Natural killer cell (primary cell): ENCODE measurements at places on chromosomes 16 and 17. TPM values are rescaled to one million over a fixed set of nuclear protein-coding genes. Genes with fewer than 3 reads are reported as not detected.

KRT36 gene
- not detected for total RNA-seq

CHD3 gene
- 215 TPM for total RNA-seq

DNAAF8 gene
- total RNA-seq = 0.54 TPM

CCL7 gene
- not detected for total RNA-seq

GPR179 gene
- not detected for total RNA-seq

TVP23A gene
- not detected for total RNA-seq

CACNA1G gene
- not detected for total RNA-seq

TMC7 gene
- not detected for total RNA-seq

PARN gene
- total RNA-seq = 44.3 TPM

SHBG gene
- total RNA-seq = not detected

TEKT5 gene
- not detected for total RNA-seq

KRTAP4-1 gene
- total RNA-seq = not detected

CTF1 gene
- 0.60 TPM for total RNA-seq

TBC1D3G gene
- total RNA-seq = not detected

ATP6V0C gene
- total RNA-seq = 242 TPM

PLK1 gene
- total RNA-seq = 0.66 TPM

NMT1 gene
- total RNA-seq = 77.6 TPM

LPO gene
- not detected for total RNA-seq

SLC52A1 gene
- not detected for total RNA-seq

SYCE1L gene
- 12.7 TPM for total RNA-seq

ACBD4 gene
- total RNA-seq = 15.9 TPM

OR1A1 gene
- not detected for total RNA-seq

TMEM114 gene
- total RNA-seq = not detected

NXPH3 gene
- not detected for total RNA-seq

KRTAP2-2 gene
- total RNA-seq = not detected

C16orf96 gene
- 0.35 TPM for total RNA-seq

LRRC37A gene
- total RNA-seq = 1.9 TPM

DPEP3 gene
- total RNA-seq = 1.00 TPM

KRTAP3-3 gene
- total RNA-seq = not detected

STH gene
- total RNA-seq = not detected

AIPL1 gene
- not detected for total RNA-seq

RND2 gene
- total RNA-seq = 0.58 TPM
